Stimulated activated CD4-positive, alpha-beta T cell treated with anti-CD3 and anti-CD28 coated beads, Interleukin-4, amount 100 ng/mL, for 4 hours (primary cell): ENCODE measurements at places on chromosomes 12 and 14.

GRCh38 chr14:86027144-86027543, 497.2 kb downstream of the FLRT2 start:
- DNase-seq = no peak

DNA sequence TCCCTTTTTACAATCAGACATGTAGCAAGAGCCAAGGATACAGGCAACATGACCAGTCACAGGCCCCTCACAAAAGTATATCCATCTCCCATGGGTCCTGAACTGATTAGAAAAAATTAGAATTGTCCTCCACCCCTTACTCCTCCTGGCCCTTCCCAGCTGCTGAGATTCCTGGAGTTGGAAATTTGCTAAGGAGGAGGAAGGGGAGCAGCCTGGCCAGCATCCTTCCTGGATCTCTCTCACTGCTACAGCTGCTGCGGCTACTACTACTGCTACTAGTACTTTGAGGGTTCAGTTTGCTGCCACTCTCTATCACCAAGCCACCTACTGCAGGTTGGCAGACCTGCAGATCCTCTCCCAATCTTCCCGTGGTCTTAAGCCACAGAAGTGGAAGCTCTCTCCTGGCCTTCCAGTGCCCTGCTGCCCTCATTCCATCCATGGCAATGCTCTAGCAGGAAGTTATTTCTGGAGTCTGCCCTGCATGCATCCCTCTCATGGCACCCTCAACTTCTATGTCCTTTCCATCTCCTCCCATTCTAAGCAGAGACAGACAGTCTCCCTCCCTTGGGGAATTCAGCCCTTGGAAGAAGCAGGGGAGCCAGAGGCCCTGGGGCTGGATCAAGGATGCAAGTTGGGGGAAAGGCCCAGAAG, 1.0 kb downstream of the ITGA7 start:
- no peak for DNase-seq

GRCh38 chr12:55072083-55072482, 52.3 kb downstream of the NEUROD4 start:
- peak; percentile 75 for DNase-seq

DNA sequence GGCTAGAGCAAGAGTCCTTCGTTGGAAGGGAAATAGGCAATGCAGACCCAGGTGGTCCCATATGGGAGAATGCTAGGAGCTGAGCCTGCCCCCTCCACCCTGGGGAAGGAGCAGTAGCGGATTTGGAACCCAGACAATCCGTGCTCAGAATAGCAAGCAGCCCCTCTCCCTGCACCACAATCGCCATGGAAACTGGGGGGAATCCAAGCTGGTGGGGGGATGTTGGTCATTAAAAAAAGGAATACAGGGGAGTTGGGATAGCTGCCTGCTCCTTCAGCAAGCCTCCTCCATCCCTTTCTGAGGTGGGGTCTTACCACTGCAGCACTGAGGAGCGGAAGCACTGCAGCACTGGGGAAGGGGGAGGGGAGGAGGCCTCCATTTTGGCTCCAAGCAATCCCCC, 2.9 kb downstream of the RND1 start:
- DNase-seq = no peak

- DNase-seq = no peak
Measured at GRCh38 chr12:79006306-79006705, 141.7 kb downstream of the SYT1 start.

DNA sequence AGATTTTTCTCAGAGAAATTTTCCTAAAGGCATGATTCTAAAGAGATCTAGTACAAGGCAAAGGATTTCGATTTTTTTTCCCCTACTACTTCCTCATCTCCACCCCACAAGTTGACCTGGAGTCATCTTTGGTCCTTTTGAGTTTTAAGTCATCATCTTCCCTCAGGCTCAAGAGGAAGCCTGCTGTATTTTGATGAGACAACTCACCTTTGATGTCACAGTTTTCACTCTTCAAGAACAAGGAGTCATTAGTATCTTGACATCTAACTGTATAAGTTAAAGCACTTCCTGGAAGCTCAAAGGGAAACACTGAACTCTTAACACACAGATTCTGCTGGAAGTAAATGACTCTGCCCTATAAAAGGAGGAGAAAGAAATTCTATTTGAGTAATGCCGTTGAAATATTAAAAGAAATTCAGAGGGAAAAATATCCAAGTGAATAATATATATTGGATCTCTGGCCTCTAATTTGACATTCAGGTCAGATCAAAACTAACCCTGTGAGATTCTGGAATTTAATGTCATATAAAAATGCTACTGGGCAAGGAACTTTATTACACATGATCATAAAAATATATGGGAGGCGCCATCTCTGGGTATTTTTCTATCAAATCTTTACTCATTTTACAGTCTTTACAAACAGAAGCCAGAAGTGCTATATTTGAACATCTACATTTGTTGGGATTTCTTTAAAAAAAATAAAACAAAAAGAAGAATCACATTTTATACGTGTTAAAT, 435.0 kb downstream of the NRXN3 start:
- DNase-seq = no peak

- DNase-seq = no peak
Measured at GRCh38 chr12:21144309-21144708, 13.3 kb downstream of the SLCO1B1 start.

GRCh38 chr14:90302529-90303303, 29.0 kb downstream of the NRDE2 start:
- DNase-seq = no peak

DNA sequence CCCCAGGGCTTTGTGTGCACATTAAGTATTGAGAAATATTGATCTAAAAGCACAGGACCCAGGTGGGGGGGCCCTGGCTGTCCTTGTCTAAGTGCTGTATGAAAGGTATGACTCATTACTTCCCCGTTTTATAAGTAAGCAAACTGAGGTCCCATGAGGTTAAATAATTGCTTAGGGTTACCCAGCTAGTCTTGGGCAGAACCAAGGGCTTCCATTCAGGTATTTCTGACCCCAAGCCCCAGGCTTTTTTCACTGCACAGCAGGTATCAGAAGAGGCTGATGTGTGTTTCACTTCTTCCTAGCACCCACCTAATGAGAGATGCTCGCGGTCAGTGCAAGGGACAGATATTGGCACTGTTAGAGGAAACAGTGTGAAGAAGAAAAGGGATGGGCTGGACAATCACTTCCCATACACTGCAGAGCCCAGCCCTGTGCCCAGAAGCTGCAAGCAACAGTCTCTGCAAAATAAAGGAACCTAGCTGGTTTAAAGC, 4.7 kb upstream of the TC2N start:
- peak; percentile 35 for DNase-seq

- no peak for DNase-seq
Measured at GRCh38 chr14:91693346-91693745, 38.5 kb downstream of the CATSPERB start.

- no peak for DNase-seq
Measured at GRCh38 chr12:82474181-82474797, 116.0 kb downstream of the METTL25 start.

DNA sequence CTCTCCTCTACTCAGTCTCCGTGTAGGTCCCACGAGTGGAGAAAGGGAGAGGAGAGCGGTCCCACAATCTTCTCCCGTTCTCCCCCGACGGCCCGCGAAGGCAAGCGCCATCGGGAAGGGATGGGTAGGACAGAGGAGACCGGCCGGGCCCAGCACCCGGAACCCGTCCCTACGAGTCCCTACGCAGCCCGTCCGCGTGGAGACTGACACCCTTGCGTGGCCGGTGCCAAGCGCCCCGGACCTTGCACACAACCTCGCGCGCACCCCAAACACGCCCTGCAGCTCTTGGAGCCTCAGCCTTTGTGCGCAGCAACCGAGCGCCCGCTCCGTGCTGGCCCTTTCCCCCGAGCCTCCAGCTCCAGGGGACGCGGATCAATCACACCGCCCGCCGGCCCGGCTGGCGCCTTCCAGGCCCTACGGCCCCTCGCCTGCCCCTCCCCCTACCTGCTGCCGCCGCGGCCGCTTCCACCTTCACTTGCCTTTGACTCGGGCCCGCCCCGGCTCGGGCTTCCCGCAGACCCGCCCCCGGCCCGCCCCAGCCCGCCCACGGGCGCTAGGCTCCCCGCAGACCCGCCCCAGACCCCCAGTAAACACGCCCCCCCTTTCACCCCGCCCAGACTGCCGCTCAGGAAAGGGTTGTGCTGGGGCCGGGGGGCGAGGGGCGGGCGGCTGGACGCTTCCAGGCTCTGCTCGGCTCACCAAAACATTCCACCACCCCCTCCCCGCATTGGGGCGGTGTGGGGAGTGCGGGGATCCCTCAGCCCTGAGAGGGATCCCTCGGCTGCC, at the start of gene NDRG2:
Gene NDRG2 (minus strand): TSS at position 477 of the 786 bp plus-strand sequence. CDS start 1,746 bp downstream, outside the sequence.
- DNase-seq = peak; percentile 66

- DNase-seq = no peak
Measured at GRCh38 chr12:79559591-79559990, 131.2 kb downstream of the PAWR start.
